ENCODE measurements at places on chromosomes 2 and 18.

DNA sequence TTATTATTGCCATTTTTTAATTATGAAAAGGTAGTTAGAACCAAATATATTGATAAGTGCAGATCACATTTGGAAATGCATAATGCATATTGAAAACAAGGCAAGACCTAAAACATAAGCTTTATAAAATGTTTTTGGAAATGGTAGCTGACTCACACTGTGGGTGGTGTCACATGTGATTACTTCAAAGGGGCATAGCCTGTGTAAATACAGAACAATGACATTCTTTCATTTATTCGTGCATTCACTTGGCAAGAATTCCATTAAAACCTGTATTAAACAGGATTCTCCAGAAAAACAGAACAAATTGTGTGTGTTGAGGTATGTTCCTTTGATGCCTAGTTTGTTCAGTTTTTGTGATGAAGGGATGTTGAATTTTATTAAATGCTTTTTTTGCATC is 427.3 kb upstream of the ST6GAL2 start:
- no peak for DNase-seq

- DNase-seq: no peak
Measured at GRCh38 chr2:173161040-173161439, 85.4 kb downstream of the MAP3K20 start.

GRCh38 chr2:63194175-63194574 is 143.5 kb downstream of the OTX1 start:
- no peak for DNase-seq

DNA sequence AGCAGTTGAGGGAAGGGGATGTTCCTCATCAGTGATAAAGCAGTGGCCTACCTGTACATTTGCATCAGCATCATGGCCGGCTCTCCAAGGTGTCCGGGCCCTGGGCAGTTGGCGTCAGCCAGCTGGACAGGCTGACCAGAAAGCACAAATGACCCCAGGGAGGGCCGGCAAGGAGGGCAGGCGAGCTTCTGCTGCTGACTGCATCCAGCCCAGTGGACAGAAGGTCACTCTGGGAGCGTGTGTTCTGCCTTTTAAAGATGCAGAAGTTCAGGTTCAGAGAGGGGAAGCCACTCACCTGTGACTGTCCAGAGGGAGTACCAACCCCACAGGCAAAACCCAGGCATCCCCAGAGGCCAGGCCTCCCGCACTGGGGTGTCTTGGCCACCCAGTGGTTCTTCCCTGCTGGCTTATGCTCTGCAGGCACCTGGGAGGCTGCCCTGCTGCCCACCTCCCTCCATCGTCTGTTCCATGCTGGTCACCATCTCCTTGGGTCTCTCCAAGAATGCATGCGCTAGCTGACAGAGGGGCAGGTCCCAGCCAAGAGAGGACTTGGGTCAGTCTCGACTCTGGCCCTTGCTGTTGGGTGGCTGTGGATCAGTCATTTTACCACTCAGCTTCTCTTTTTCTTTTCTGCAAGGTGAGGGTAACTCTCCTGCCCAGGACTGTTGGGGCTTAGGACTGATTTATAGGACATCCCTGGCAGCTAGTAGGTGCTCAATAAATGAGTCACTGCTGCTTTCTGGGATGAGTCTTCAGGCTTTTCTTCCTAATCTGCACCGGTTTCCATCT is 89.9 kb downstream of the INHBB start:
- DNase-seq: no peak

GRCh38 chr18:76445275-76445674 is 49.8 kb downstream of the ZNF516 start:
- DNase-seq: no peak

DNA sequence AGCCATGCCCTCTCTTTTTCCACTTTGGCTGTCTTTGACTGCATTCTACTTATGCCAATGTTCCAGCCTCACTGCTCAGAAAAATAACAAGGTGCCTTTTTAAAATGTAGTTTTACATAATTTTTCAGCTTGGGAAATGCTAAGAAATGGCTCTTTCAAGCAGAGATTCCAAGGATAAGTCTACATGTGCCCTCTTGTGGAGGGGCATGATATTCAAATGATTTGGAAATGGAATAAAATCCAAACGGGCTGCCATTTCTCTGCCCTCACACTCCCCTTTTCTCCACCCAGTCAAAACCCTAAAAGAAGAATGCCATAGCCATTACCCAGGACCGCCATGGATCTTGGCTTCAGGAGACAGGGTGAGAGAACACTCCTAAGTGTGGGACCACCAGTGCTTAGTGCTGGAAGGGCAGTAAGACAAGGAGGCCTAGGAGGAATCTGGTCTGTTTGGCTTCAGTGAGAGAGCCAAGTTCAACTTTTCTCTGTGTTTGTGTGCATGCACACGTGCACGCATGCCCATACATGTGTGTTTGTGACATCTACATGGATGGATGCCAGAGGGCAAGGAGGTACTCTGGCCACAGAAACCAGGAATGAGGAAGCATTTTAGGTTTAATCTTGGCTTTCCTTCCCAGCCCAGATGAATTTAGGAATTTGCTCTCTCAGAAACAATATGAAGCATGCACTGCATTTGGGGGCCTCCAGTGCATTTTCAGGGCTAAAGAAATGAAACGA is 174.0 kb upstream of the SLC14A2 start:
- no peak for DNase-seq

GRCh38 chr18:42730272-42730671 is 385.2 kb downstream of the RIT2 start:
- DNase-seq: no peak

All from activated CD4-positive, alpha-beta T cell treated with anti-CD3 and anti-CD28 coated beads, Interleukin-2, amount 50 U/mL, for 24 hours (primary cell).